ENCODE measurements at places on chromosomes 1 and 21. TPM values are rescaled to one million over a fixed set of nuclear protein-coding genes. Genes with fewer than 3 reads are reported as not detected.

DNAI4 gene
- total RNA-seq: 0.86 TPM

DNA sequence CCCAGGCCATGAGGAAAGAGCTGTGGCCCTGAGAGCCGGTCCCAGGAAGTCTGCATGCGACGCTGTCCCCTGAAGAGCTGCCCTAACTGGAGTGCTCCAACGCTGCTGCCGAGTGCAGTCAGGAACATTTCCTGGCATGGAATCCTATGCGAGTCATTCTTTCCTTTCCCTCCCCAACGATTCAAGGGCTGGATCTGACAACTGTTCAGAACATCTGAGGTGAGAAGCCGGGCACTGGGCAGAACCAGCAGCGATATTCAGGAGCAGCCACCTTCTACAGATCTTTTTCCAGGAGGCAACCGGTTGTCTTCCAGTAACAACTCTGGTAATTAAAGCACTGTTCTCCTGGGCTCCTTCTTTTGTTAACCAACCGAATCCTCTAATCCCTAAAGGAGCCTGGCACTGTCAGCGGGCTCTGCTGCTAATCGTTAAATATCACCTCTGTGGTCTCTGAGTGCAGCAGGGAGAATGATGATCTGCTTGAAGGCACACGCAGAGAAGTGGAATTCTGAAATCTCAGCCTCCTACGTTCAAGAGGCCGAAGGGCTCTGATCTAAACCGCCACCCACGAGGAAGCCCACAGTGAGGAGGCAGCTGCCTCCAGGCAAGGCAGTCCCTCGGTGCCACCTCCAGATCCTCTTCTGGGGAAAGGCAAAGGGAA is 55.8 kb downstream of the SLC45A1 start:
- no peak overlapping the region for H3K27ac ChIP-seq
- peaks cover 43% of the 10 kb centered on the region for H3K4me1 ChIP-seq
- no peak for DNase-seq
- no peaks in the 10 kb centered on the region for H3K36me3 ChIP-seq

GRCh38 chr1:52402860-52403240 is 1.4 kb downstream of the ORC1 start:
- peak overlapping the region; percentile 98 for H3K27ac ChIP-seq
- peaks cover 8% of the 10 kb centered on the region for H3K36me3 ChIP-seq
- no peak for DNase-seq
- no peak overlapping the region for H3K4me3 ChIP-seq
- peaks cover 18% of the 10 kb centered on the region for H3K4me1 ChIP-seq

KLHDC7A gene
- total RNA-seq: not detected

DNA sequence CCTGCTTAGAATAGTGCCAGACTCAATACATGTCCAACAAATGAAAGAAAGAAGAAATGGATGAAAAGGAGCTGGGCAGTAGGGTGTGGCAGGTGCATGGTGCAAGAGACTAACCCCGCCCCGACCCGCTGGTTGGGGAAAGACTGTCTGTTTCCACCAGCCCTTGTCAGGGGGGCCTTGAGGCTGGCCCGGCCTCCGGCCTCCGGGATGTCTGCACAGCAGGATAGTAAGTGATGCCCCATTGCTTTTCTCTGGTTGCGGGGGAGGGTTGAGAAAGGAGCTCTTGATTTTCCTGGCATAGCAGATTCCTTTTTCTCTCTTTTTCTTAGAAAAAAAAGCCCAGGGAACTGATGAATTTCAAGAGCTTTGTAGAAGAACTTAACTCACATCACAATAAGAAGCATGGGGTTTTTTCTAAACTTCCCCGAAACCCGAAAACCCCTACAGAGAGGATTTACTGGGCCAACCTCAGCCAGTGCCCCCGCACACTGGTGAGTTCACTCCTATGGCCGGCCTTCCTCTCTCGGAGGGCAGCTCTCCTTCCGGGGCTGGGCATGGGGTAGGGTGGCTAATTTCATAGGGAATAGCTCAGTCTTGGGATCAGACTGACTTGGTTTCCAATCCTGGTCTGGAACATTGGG is 12.5 kb upstream of the TTC22 start:
- no peak for DNase-seq
- peaks cover 4% of the 10 kb centered on the region for H3K4me1 ChIP-seq
- H3K27ac ChIP-seq: no peak overlapping the region
- H3K27me3 ChIP-seq: no peaks in the 10 kb centered on the region
- no peak overlapping the region for H3K4me3 ChIP-seq

DNA sequence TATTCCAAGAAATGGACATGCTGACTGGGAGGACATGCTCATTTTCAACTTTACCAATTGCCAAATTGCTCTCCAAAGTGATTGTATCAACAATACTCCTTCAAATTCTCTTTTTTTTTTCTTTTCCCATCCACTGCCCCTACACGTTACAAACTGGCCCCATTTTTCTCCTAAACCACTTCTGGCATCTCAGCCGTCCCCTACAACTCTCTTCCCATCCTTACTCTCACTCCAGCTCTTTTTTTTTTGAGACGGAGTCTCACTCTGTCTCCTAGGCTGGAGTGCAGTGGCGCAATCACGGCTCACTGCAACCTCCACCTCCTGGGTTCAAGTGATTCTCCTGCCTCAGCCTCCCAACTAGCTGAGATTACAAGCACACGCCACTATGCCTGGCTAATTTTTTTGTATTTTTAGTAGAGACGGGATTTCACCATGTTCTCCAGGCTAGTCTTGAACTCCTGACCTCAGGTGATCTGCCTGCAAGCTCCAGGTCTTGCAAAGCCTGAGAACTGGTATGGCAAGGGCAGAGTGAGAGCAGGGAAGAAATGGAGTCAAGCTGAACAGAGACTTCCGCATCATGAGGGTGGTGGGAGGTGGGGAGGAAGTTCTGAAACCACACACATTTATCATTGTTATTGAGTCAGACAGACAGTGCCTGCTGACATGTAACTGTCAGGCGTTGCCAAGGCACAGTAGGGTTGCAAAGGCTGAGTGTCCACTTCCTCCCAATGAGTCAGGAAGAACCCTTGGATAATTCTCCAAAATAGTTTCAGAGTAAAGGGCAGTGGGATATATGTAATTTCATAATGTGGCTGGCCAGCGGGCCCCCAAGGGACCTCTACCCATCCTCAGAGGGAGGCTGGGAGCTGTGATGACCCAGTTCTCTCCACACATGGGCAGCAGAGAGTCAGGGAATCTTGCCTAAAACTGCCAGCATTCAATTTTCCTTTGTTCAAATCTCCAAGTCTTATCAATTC is 17.4 kb downstream of the CELA3A start:
- peak; percentile 29 for DNase-seq
- no peaks in the 10 kb centered on the region for H3K36me3 ChIP-seq
- peak overlapping the region; percentile 26 for H3K27ac ChIP-seq
- H3K4me1 ChIP-seq: peaks cover 25% of the 10 kb centered on the region
- no peaks in the 10 kb centered on the region for H3K27me3 ChIP-seq

- H3K27ac ChIP-seq: no peak overlapping the region
- H3K36me3 ChIP-seq: no peaks in the 10 kb centered on the region
- no peaks in the 10 kb centered on the region for H3K4me1 ChIP-seq
Measured at GRCh38 chr1:214685906-214686305, 82.9 kb downstream of the CENPF start.

SPATA21 gene
- total RNA-seq: not detected

Data from CD8-positive, alpha-beta memory T cell (primary cell).